ENCODE measurements at places on chromosomes 13 and 19. TPM values are rescaled to one million over a fixed set of nuclear protein-coding genes. Genes with fewer than 3 reads are reported as not detected.
A peak's percentile ranks its signal among the peaks of the same experiment; 100 is the strongest.

Gene F10
- total RNA-seq, result not detected

Gene DLEU7
- total RNA-seq, result not detected

Gene WDR18
- total RNA-seq, result 43.3 TPM

- peak overlapping the region; percentile 73 for H3K27ac ChIP-seq
- H3K4me3 ChIP-seq, result peak overlapping the region; percentile 74
- DNase-seq, result no peak
- H3K36me3 ChIP-seq, result peaks cover 41% of the 10 kb centered on the region
- H3K27me3 ChIP-seq, result no peaks in the 10 kb centered on the region
These were observed 540 bp upstream of the USE1 start for GRCh38 chr19:17214508-17215126.

- no peak overlapping the region for H3K27ac ChIP-seq
- H3K36me3 ChIP-seq, result peaks cover 6% of the 10 kb centered on the region
- no peak overlapping the region for H3K4me3 ChIP-seq
- no peaks in the 10 kb centered on the region for H3K27me3 ChIP-seq
- no peak for DNase-seq
- no peaks in the 10 kb centered on the region for H3K4me1 ChIP-seq
These were observed 26.9 kb downstream of the PCCA start for GRCh38 chr13:100115693-100116254.

Gene NKG7
- not detected for total RNA-seq

GRCh38 chr19:57512845-57513244 is 13.1 kb downstream of the ZNF773 start:
- H3K4me1 ChIP-seq, result no peaks in the 10 kb centered on the region
- H3K4me3 ChIP-seq, result no peak overlapping the region
- peak; percentile 22 for DNase-seq

GRCh38 chr13:104872153-104872552 is 1663.3 kb downstream of the EFNB2 start:
- no peak overlapping the region for H3K4me3 ChIP-seq
- H3K27ac ChIP-seq, result no peak overlapping the region
- H3K36me3 ChIP-seq, result no peaks in the 10 kb centered on the region
- no peaks in the 10 kb centered on the region for H3K4me1 ChIP-seq
- H3K27me3 ChIP-seq, result no peaks in the 10 kb centered on the region

Gene NOVA2
- total RNA-seq, result not detected

GRCh38 chr19:10516064-10516385 is 1.2 kb downstream of the S1PR5 start:
- H3K36me3 ChIP-seq, result no peaks in the 10 kb centered on the region
- no peak for DNase-seq
- no peak overlapping the region for H3K4me3 ChIP-seq
- H3K27ac ChIP-seq, result no peak overlapping the region
- H3K27me3 ChIP-seq, result peaks cover 80% of the 10 kb centered on the region
- H3K4me1 ChIP-seq, result peaks cover 16% of the 10 kb centered on the region

DNA sequence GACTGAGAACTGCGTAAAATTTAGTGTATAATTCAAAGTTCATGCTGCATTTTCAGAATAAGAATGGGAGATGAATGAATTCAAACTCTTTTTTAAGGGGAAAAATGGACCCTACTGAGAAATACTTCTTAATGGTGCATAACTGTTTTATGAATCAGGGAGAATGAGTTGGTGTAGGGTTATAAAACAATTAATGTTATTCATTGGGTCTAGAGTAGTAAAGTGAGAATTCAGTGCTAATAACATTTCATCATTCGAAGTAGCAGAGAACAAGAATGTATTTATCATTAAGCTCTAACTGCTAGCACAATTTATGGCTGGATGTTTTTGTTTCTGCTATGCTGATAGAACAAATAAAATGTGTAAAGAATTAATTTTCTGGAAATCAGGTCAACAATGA is 310.2 kb downstream of the SLITRK5 start:
- no peak overlapping the region for H3K4me3 ChIP-seq
- no peaks in the 10 kb centered on the region for H3K36me3 ChIP-seq
- no peak overlapping the region for H3K27ac ChIP-seq
- no peak for DNase-seq
- H3K27me3 ChIP-seq, result no peaks in the 10 kb centered on the region
- H3K4me1 ChIP-seq, result no peaks in the 10 kb centered on the region

All from Calu3 (cell line).